ENCODE measurements at places on chromosomes 3 and 15.

- DNase-seq: no peak
These were observed 13.3 kb upstream of the KIF23 start for GRCh38 chr15:69400850-69401249.

GRCh38 chr3:135811651-135812050 lies 153.9 kb upstream of the PPP2R3A start:
- DNase-seq: no peak

DNA sequence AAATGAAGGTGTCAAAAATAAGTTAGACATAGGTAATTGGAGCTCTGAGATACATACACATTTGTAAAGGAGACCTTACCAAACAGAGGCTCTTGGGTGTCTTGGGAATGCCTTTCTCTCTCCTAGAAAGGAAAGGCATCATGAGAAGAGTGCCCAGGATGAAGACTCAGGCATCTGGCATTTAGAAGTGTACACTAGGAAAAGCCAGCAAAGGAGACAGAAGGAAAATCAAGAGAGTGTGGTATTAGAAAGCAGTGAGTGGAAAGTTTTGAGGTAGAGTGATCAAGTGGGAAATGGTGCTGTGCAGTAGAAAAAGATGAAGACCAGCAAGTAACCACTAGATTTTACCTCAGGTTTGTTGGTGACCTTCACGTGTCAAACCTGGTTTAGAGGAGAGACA lies 16.1 kb downstream of the UBE2E1 start:
- DNase-seq: no peak

GRCh38 chr3:21163956-21164355 lies 587.1 kb downstream of the ZNF385D start:
- no peak for DNase-seq

- DNase-seq: peak; percentile 85
These were observed 10.8 kb downstream of the ZNF774 start for GRCh38 chr15:90362936-90363212.

GRCh38 chr3:16978234-16978920 lies 93.6 kb downstream of the PLCL2 start:
- DNase-seq: peak; percentile 22

- no peak for DNase-seq
These were observed 175.5 kb upstream of the SLCO3A1 start for GRCh38 chr15:91678003-91678402.

GRCh38 chr3:167078070-167078622 lies 302.0 kb downstream of the ZBBX start:
- no peak for DNase-seq

DNA sequence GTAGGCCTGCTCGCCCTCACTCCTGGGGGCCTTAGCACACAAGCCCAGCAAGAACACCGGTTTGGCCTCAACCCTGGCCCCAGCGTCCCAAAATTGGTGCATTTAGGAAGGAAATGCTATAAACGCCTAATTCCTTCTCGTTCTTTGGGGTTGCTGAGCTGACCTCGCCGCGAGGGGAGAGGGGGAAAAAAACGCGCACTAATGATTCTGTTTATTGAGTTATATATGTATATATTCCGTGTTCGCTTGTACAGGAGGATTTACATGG lies 3.9 kb downstream of the FEZF2 start:
- DNase-seq: no peak

GRCh38 chr15:33656168-33656567 lies 312.1 kb upstream of the CHRM5 start:
- no peak for DNase-seq

DNA sequence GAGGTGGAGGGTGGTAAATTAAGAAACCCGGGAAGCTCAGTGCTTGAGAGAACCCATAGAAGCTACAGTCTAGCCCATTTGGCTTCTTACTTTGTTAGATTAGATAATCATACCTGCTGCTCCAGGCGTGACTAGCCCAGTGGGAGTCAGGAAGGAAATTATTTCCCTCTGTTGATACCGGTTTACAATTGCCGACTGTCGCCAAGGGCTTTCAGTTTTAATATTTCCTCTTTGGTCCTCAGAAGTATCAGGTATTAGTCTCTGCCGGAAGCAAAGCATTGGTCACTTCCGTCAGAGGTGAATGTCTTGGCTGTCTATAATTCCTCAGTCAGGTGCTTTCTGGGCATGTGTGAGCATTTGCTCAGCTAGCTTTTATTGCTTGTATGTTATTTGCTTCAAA lies 75.2 kb downstream of the LPP start:
- no peak for DNase-seq

- peak; percentile 57 for DNase-seq
These were observed 65.8 kb downstream of the CTNNB1 start for GRCh38 chr3:41265011-41265545.

GRCh38 chr15:32861761-32862160 lies 144.0 kb downstream of the GREM1 start:
- peak; percentile 93 for DNase-seq

- DNase-seq: no peak
These were observed 20.2 kb upstream of the ZNF710 start for GRCh38 chr15:89980896-89981295.
